ENCODE measurements at places on chromosomes 3 and 15. TPM values are rescaled to one million over a fixed set of nuclear protein-coding genes. Genes with fewer than 3 reads are reported as not detected.

CLDN16 gene
- not detected for total RNA-seq

RBP2 gene
- total RNA-seq = not detected

AADACL2 gene
- total RNA-seq = not detected

SSUH2 gene
- 0.61 TPM for total RNA-seq

ACTC1 gene
- 52.2 TPM for total RNA-seq

CORO2B gene
- 3.2 TPM for total RNA-seq

PIGZ gene
- 0.29 TPM for total RNA-seq

SH3GL3 gene
- total RNA-seq = 11.0 TPM

FSIP1 gene
- 0.64 TPM for total RNA-seq

CEMIP gene
- total RNA-seq = 0.09 TPM

- DNase-seq = no peak
Measured at GRCh38 chr3:182716114-182716688, 77.1 kb upstream of the ATP11B start.

- DNase-seq = no peak
Measured at GRCh38 chr3:39192490-39193092, at the start of gene XIRP1. XIRP1 (minus strand) TSS chr3:39192595; CDS start chr3:39189445, 3,150 bp downstream.

- DNase-seq = no peak
Measured at GRCh38 chr3:157588386-157589060, 85.3 kb upstream of the VEPH1 start.

DNA sequence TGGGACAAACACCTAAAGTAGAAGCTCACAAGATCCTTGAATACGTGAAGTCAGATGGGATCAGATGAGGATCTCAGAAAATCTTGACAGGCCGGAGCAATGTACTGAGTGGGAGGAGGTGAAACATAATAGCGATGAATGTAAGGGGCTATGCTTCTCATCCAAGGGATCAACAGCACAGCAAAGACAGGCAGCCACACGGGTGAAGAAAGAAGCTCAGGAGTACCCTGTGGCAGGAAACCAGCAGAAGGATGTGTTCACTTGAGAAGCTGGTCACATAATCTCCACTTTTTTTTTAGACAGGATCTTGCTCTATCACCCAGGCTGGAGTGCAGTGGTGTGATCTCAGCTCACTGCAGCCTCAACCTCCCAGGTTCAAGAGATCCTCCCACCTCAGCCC, 92.4 kb downstream of the MEGF11 start:
- DNase-seq = no peak

- no peak for DNase-seq
Measured at GRCh38 chr3:73669260-73669659, 44.5 kb upstream of the PDZRN3 start.

DNA sequence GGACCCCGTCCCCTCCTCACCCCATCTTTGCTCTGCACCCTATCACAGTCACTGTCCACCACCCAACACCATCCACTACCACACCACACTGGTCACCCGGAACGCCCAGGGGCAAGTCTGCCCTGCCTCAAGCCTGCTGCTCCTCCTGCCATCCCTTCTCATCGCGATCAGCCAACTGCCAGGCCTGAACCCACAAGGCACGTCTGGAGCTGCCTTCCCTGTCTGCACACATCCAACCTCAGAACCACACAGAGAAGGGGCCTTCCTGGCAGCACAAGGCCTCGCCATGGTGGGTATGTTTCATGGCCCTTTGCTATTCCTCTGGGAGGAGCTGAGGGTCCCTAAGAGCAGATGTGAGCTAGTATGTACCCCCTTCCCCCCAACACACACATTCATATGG, 3.4 kb upstream of the DUSP7 start:
- DNase-seq = no peak

DNA sequence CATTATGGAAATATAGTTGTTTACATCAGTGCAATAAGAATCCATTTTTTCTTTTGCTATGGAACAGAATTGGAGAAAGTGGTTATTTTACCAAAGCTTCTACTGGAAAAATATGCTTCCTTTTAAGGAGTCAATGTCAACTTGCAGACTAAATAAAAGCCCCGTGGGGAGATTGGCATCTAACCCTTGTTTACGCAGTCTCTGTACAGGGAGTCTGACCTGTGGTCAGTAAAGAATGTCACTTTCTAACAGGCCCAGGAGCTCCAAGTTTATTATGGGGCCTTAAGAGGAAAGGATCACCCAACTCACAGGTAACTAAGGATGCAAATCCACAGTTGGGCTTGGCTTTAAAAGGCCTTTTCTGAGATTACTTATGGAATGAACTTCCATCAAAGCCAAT, 1751.2 kb downstream of the SI start:
- DNase-seq = no peak

DNA sequence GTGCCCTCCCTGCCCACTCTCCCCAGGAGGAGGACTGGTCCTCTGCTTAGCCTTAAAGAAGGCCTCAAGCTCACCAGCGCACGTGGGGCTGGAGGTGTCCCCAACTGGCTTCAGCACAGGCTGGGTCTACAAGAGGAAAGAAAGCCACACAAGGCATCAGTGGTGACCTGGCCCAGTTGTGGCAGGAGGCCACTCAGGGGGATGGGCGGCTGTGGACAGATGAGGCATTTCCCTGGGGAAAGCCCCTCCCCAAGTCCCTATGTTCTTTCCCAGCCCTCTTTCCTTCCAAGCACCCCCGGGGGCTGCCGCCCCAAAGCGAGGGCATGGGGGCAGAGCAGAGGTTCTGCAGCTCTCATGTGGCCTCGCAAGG, 155.2 kb upstream of the TLE3 start:
- no peak for DNase-seq

- no peak for DNase-seq
Measured at GRCh38 chr3:158709666-158710083, 22.6 kb downstream of the RARRES1 start.

DNA sequence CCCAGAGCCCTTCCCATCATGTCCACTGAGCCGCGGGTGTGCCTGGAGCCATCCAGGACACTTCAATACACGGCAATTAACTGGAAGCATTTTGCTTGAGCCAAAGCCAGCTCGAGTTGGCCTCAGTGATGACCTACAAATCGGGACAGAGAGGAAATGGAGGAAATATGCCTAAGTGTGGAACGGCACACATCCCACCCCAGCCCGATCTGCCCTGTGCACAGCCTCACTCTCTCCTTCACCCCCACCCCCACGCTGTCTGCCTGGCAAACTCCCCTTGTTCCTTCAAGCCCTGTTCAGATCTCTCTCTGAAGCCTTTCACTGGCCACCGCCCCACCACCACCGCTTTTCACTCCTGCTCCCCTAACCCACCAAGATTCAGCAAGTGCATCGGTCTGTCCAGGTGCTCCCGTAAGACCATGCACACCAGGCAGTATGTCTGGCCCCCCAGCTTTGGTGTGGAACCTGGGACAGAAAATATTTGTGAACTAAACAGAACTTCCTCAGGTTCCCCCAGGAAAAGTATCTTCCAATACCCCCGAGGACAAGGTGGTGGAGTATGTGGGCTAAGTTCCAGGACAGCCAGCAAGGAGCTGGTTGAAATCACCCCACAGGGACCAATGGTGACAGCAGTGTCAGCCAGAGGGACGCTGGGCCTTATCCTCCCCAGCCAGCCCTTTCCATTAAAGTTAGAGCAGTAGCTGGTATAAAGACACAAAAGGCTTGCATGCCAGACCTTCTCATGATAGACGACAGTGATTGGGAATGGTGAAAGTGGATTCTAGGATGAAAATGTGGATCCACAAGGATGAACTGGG, 83.7 kb downstream of the VGLL4 start:
- DNase-seq = no peak

GRCh38 chr3:194489736-194490612, 3.2 kb upstream of the ATP13A3 start:
- DNase-seq = no peak

DNA sequence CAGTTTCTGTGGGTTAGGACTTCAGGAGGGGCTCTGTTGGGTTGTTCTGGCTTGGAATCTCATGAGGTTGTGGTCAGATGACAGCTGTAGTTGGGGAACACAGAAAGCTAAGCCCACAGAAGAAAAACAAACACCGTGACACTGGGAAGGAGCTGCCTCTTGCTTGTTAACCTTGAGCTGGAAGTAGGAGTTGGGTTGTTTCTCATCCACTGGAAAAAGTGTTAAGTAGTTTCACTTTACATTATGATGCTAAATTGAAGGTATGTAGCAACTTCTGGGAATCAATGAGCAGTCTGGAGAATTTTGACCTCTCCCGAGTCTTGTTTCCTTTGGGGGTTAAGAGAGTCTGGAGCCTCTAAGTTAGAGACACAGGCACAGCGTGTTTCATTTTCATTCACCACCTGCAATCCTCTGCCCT, 20.4 kb downstream of the HACD3 start:
- DNase-seq = no peak

DNA sequence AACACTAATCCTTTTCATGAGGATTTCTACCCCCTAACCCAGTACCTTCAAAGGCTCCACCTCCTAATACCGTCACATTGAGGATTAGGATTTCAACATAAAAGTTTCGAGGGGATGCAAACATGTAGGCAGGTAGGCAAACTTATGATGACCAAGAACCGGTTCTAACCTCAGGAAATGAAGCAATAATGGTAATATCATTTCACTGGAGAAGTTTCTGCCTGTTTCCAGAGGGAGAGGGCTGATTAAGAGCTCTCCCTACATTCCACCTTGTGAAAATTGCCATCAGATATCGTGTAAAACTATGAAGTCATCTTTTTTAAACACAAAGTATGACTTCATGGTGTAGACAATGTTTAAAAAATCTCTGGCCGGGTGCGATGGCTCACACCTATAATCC, 31.6 kb downstream of the NKIRAS1 start:
- DNase-seq = no peak

- no peak for DNase-seq
Measured at GRCh38 chr3:153722157-153722556, 399.0 kb upstream of the ARHGEF26 start.

GRCh38 chr3:186882881-186883685, 40.6 kb downstream of the ADIPOQ start:
- no peak for DNase-seq

DNA sequence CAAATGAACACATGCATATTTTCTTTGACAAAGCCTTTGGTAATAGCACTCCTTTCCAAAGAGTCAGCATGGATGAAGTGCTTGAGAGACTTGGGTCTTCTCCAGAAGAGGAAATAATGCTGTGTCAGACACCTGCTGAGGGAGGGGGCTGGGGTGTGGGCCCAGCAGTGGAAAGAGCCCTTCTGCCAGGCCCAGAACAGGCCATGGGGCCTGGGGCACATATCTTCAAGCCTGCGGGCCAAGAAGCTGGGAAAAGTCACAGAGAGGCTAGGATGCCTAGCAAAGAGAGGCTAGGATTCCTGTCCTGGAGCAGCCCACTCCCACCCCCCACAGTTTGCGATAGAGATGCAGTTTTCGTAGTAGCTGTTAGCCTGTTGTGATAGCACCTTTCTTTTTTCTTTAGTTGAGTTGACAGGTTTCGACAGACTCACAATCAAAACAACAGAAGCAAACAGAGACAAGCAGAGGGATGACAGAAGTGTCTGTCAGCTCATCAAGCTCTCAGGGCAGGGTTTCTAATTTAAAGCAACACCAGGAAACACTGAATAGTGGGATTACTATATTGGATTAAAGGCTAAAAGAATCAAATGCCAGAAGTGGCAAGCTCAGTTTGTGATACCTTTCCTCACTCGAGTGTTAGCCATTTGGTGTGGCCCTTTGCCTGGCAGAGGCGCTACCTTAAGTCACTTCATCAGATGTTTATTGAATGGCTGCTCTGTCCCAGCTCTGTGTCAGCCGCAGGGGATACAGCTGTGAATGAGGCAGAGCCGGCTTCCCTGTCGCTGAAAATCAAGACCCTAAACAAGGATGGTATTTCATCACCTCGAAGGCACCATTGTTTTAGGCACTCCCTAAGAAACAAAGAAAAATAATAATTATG, 19.0 kb downstream of the CMTM7 start:
- DNase-seq = no peak

DNA sequence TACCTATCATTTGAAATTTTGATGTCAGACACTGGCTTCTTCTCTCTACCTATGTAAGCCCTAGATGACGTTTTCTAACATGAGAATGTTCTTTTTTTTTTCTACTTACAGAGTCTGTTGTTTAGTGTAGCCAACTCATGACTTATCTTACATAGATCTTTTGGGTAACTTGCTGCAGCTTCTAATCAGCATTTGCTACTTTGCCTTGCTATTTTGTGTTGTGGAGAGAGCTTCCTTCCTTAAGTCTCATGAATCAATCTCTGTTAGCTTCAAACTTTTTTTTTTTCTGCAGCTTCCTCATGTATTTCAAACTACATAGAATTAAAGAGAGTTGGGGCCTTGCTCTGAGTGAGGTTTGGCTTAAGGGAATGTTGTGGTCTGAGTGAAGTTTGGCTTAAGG, 568.7 kb upstream of the BCHE start:
- DNase-seq = no peak

- no peak for DNase-seq
Measured at GRCh38 chr3:4584456-4585249, 91.5 kb downstream of the ITPR1 start.

GRCh38 chr15:40495516-40495915, 24.7 kb downstream of the CHST14 start:
- no peak for DNase-seq

DNA sequence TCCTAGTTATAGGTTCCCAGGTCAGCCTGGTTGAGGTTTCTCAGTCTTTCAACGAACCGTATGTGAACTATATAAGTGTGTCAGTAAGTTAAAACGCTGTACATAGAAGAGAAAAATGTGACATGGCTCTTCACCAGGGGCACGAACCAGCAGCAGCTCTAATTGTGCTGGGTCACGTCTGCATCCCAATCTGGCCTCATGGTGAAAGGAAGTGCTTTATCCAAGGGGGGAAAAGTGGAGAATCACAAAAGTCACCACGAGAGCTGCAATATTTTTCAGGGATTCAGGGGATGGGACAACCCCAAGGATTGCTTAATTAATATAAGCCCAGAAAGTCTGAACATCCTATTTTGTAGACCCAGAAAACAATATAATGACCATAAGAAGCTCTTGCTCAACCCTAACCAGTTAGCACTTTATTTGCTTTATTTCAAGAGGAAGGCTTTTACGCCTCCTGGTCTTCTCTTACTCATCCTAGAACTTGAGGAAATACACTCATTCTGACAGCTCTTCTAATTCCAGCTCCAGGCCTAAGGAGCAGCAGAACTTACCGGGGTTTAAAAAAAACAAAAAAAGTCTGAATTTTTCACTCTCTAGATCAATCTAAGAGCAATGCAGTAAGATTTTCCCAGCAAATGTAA, 16.5 kb downstream of the ANXA2 start:
- DNase-seq = no peak

GRCh38 chr3:123201223-123201556, 553 bp upstream of the SEC22A start:
- no peak for DNase-seq
